ENCODE measurements at places on chromosomes 13 and 19. TPM values are rescaled to one million over a fixed set of nuclear protein-coding genes. Genes with fewer than 3 reads are reported as not detected.

GRCh38 chr19:43455321-43456113 lies 9.9 kb downstream of the LYPD3 start:
- DNase-seq = no peak

- DNase-seq = peak; percentile 79
These were observed 28.1 kb downstream of the GPX4 start for GRCh38 chr19:1131718-1132551.

DNA sequence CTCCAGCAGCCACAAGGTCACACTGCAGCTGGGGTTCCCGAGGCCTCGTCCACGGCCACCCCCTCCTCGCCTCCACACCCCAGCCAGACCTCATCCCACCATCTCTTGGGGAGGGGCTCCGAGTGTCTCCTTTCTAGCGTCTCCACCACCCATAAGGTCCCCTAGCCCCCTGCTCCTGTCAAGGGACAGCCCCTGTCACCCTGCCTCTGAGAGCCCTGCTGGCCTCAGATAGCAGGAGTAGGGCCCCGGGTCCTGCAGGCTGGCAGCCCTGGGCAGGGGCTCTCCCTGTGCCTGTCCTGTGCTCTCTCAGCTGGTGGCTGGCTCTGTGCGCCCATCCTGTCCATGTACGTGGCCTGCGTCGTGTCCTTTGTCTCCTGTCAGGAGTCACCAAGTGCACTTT lies 17.0 kb downstream of the COMP start:
- no peak for DNase-seq

DNA sequence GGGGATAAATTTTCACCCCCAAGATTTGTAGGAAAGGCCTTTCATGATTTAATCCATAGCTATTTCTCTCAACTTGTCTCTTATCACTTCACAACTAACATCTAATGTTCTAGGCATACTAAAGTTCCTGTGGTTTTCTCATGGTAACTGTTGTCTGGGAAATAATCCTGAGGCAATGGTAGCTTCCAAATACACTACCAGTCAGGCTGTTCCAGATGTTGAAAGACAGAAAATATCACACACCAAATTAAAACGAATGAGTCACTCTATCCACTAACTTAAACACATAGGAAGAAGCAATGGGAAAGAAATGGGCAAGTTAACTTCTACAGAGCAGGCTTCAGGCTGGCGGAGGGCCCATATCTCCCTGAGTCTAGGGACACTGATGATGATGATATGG lies 77.7 kb upstream of the MYO16 start:
- no peak for DNase-seq

DNA sequence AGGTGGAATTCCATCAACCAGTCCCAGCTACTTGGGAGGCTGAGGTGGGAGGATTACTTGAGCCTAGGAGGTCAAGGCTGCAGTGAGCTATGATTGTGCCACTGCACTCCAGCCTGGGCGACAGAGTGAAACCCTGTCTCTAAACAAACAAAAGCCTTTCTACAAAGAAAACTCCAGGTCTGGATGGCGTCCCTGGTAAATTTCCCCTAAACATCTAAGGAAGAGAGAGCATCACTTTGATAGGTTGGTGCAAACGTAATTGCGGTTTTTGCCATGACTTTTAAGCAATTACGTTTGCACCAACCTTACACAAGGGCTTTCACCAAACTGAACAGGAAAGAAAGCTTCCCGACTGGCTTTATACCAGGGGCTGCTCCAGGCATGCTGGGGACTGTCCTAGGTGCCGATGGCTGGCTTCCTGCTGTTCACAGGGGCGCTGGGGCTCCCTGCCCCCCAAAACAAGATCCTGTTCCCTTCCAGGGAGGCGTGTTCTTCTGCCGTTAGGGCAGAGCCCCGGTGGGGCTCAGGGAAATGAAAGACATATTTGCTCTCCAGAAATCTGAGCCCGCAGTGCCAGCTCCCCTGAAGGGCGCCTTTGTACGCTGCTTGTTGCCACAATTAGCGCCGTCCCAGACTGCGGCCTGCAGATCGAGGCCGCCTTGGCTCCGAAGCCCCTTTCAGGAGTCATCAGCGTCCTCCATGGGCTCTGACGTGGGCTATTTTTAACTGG lies 38.7 kb upstream of the KLF2 start:
- DNase-seq = peak; percentile 55

Gene MYO1F
- 0.15 TPM for total RNA-seq

- DNase-seq = no peak
These were observed 870.2 kb downstream of the EFNB2 start for GRCh38 chr13:105665284-105665683.

- no peak for DNase-seq
These were observed 222.4 kb downstream of the DACH1 start for GRCh38 chr13:71644579-71644978.

All from neural progenitor cell (in vitro differentiated cells).